Lower lobe of right lung (tissue), 2 donors: ENCODE measurements at places on chromosomes 16 and 17. TPM values are rescaled to one million over a fixed set of nuclear protein-coding genes. Genes with fewer than 3 reads are reported as not detected.

The CACNG1 gene
- not detected for total RNA-seq

The RNF222 gene
- not detected for total RNA-seq

The CD300LG gene
- total RNA-seq, result 5.7 TPM

The TP53TG3E gene
- not detected for total RNA-seq

The CCP110 gene
- total RNA-seq, result 23.9 TPM

DNA sequence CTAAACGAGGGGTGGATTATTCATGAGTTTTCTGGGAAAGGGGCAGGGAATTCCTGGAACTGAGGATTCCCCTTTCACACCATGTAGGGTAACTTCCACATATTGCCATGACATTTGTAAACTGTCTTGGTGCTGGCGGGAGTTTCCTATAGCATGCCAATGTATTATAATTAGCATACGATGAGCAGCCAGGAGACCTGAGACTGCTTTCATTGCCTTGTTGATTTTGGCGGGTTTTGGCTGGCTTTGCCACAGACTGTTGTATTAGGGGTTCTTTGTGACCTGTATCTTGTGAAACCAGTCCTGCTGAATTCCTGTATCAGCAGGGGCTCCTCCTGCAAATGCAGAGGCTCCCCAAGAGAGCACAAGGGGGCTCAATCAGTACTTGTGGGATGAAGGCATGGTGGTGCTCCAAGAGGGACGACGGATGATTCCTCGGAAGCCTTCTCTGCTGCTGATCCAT lies 104.4 kb upstream of the CACNG5 start:
- no peak for DNase-seq

DNA sequence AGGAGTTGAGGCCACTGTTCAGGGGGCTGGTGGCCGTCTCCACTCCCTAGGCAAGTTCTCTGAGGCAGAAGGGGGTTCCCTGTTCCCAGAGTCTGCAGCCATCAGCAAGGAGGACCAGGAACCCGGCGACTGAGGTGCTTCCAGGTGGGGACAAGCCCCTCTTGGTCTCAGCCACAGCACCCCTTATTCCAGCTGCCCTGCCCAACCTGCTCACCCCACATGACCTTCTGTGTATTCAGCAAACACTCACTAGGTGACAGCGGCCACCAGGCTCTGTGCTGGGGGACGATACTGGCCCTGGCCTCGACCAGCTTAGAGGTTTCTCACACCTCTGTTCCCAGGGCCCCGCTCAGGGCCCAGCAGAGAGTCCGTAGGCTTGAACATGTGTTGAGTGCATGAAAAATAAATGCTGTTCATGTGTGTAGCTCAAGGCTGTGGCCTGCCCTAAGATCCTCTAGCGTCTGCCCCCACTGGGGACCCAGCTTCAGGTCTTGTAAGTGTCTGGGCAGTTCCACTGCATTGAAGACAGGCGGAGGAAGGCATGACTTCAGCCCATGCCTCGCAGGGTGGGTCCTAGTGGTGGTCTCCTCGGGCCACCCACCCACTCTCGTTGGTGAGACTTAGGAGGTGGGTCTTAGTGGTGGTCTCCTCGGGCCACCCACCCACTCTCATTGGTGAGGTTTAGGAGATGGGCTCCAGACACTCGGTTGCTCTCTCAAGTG lies 44.2 kb downstream of the NT5M start:
- DNase-seq, result no peak

DNA sequence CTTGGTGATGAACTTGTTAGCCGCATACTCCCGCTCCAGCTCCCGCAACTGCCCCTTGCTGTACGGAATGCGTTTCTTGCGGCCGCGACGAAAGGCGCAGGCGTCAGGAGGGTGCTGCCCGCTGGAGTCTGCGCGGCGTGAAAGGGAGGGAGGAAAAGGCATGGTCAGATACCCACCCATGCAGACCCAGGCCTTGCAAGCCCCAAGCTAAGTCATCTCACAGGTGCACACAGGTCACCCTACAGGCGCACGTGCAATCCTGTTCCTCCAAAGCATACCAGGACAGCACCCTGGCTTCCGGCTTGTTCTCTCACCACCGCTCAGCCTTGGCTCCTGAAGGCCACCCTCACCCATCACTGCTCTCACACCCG lies 1.6 kb downstream of the HOXB13 start:
- DNase-seq, result no peak

DNA sequence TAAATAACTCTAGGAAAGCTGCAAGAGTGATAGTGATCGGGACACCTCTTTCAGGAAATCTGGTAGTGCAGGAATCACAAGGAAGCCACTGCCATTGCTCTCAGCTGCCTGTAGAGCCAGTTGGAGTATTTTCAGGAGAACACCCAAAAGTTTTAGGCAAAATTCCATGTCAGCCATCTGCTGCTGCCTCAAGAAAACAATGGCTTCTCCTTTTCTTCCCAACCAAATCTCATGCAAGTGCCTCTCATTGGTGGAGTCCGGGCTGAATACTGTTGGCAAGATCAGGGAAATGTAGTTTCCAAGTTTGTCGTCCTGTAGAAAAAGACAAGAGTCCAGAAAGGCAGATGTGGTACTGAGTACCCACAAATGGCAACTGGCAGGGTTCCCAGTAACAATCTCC lies 54.9 kb upstream of the TANC2 start:
- DNase-seq, result no peak

- no peak for DNase-seq
These were observed 11.1 kb downstream of the SYNRG start for GRCh38 chr17:37598145-37598544.

DNA sequence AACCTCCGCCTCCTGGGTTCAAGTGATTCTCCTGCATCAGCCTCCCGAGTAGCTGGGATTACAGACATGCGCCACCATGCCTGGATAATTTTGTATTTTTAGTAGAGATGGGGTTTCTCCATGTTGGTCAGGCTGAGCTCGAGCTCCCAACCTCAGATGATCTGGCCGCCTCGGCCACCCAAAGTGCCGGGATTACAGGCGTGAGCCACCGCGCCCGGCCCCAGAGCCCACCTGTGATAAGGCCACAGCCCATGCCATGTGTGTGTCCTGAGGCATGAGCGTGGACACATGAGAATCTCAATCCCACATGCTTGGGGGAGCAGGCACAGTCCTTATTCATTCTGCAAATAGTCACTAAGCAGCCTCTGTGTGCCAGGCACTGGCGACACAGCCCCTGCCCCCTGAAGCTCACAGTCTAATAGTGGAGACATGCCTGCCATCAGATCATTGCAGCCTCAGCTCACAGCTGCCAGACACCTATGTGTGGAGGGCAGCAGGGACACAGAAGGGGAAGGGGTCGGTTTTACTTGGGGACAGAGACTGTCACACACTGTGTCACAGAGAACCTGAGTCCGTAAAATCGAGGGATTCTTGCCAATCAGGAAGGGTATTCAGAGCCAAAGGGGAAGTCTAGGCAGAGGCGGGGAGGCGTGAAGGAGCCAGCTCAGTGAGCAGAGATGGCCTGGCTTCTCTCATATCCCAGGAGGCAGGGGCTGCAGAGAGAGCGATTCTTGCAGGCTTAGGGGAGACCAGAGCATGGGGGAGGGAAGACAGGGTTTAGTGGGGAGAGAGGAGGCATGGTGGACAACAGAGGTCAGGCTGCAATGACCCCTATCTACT lies 9.4 kb upstream of the ABCC3 start:
- no peak for DNase-seq

- DNase-seq, result no peak
These were observed 81.4 kb upstream of the CRHR1 start for GRCh38 chr17:45702666-45703266.

GRCh38 chr17:18159551-18160120 lies 24.0 kb upstream of the ALKBH5 start:
- no peak for DNase-seq

- no peak for DNase-seq
These were observed 1.1 kb downstream of the VASN start for GRCh38 chr16:4372578-4373355.

- no peak for DNase-seq
These were observed 116.2 kb downstream of the CDH11 start for GRCh38 chr16:65005696-65006095.

DNA sequence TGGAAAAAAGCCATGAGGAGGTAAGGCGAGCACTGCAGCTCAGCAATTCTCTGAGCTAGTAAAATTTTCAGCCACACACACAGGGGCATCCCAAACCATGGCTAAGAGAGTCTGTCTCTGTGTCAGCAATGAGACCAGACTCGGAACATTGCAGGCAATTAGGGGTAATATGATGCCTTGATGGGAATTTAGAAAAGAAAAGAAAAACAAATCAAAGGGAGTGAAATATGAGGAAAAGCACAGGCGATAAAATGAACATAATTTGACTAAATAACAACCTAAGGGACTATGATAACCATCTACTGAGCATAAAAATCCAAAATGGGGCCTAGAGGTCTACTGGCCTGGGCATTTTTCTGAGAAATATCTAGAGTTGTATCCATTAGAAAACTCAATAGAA lies 546.0 kb upstream of the PSMD7 start:
- DNase-seq, result no peak

DNA sequence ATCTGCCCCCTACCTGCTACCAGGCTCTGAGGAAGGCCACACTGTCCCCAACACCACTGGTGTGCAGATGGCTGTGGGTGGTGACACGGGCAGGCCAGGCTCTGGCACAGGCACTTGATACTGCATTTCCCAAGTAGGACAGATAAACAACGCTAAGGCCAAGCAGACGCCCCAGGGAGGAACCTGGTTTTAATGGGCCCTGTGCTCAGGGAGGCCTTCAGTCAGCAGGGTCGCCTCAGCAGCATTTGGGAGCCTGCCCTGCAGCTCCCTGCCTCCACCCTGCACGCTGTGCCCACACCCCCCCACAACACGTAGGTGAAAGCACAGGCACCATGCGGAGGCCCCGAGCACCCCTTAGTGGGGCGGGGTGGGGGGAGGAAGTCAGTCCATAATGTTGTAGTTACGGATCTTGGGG lies 3.3 kb upstream of the FASN start:
- no peak for DNase-seq

GRCh38 chr17:7233701-7234082 lies 625 bp downstream of the DVL2 start:
- DNase-seq, result no peak

GRCh38 chr17:50114849-50115357 lies 15.1 kb downstream of the SAMD14 start:
- no peak for DNase-seq

DNA sequence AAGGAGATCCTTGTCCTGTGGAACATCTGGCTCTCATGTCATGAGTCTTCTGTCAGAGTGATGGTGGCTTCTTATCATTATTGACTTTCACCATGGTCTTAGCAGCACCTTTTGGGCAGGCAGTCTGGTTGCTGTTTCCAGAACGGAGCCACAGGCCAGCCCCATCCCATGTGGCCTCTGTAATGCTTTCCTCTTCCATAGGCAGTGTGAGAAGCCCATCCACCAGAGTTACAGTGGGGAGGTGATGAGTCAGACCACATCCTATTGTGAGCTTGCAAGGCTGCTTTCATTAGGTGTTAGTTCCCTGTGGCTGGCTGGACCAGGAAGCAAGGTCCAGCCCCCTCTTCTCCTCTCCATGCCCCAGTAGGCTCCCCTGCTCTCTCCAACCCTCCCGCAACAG lies 30.8 kb upstream of the SPACA3 start:
- DNase-seq, result no peak

- no peak for DNase-seq
These were observed 307.8 kb upstream of the CDH11 start for GRCh38 chr16:65429504-65430181.

DNA sequence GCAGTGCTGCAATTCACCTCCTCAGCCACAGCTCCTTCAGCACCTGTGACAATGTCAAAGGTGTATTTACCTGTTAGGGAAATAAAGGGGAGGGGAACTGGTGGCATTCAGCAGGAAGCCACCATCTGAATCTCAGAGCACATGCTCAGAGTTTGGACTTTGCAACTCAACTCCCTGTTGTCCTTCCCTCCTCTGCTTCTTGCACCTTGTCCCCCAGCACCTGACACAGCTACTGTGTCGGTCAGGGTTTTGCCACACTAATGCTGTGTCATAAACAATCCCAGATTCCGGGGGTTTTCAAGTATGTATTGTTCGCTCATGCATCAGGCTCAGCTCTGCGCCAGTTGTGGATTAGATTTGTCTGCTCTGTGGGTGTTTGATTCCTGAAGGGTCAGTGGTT lies 43.7 kb downstream of the HSBP1 start:
- no peak for DNase-seq

DNA sequence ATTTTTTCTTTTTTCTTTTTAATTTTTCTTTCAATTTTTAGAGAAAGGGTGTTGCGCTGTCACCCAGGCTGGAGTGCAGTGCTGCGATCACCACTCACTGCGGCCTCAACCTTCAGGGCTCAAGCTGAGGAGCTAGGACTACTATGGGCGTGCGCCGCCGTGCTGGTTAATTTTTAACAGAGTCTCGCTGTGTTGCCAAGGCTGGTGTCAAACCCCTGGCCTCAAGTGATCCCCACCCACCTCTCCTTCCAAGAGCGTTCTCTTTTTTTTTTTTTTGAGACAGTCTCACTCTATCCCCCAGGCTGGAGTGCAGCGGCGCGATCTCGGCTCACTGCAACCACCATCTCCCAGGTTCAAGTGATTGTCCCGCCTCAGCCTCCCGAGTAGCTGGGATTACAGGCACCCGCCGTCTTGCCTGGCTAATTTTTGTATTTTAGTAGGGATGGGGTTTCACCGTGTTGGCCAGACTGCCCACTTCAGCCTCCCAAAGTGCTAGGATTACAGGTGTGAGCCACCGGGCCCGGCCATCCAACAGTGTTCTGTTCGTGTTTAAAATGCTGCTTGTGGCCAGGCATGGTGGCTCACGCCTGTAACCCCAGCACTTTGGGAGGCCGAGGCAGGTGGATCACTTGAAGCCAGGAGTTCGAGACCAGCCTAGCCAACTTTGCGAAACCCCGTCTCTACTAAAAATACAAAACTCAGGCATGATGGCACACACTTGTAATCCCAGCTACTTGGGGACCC lies 14.5 kb upstream of the RPL13 start:
- peak; percentile 76 for DNase-seq

GRCh38 chr16:57725151-57725550 lies 10.4 kb upstream of the KATNB1 start:
- DNase-seq, result no peak

- DNase-seq, result no peak
These were observed 830 bp downstream of the SPHK1 start for GRCh38 chr17:76384987-76385891.

GRCh38 chr16:67428146-67428731 lies 2.7 kb upstream of the HSD11B2 start:
- DNase-seq, result peak; percentile 84

- no peak for DNase-seq
These were observed 135.7 kb upstream of the HS3ST2 start for GRCh38 chr16:22678311-22678710.

DNA sequence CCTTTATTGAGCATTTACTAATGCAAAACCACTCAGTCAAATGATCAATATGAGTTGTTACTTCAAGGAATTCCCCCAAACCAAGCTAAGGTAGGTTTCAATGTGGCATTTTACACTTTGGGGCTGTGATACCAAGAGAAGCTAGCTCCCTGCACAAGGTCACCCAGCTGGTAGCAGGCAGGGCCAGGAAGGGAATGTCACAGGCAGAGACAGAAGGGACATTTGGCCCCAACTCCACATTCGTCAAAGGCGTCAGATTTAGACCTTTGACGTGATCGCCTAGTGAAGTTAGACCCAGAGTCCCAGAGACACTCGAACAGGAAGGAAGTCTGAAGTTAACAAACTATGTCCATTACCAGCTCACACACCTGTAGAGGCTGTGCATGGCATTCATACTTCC lies 5.5 kb upstream of the SMG1 start:
- no peak for DNase-seq

GRCh38 chr17:56292010-56292409 lies 138.7 kb downstream of the ANKFN1 start:
- DNase-seq, result no peak
